ENCODE measurements at places on chromosomes 1 and 21.

- no peak for DNase-seq
These were observed 117.7 kb downstream of the CTH start for GRCh38 chr1:70528590-70529333.

GRCh38 chr1:54839824-54840223, 38.7 kb upstream of the TTC22 start:
- no peak for DNase-seq

GRCh38 chr1:101044749-101045148, 19.2 kb upstream of the DPH5 start:
- DNase-seq = no peak

GRCh38 chr1:221788466-221788865, 46.6 kb upstream of the DUSP10 start:
- no peak for DNase-seq

- peak; percentile 7 for DNase-seq
These were observed 89.8 kb downstream of the DHRS3 start for GRCh38 chr1:12528021-12528852.

- DNase-seq = no peak
These were observed 276.4 kb upstream of the PLXNA2 start for GRCh38 chr1:208520438-208521099.

DNA sequence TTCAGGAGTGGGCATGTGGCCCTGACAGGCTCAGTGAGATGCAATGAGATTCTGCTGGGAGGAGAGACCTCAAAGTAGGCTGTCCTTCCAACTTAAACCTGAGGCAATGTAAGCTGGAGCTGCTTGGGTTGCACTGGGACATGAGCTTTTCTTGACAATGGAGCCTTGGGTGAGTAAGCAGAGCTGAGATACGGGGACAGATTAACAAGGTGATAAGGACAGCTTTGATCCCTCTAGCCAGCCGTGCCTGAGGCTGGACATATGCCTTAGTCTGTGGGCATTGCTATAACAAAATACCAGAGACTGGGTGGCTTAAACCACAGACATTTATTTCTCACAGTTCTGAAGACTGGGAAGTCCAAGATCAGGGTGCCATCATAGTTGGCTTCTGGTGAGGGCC, 18.3 kb upstream of the NGF start:
- no peak for DNase-seq

- no peak for DNase-seq
These were observed 113.7 kb upstream of the PALMD start for GRCh38 chr1:99532276-99532580.

GRCh38 chr1:234526922-234527321, 47.9 kb upstream of the TARBP1 start:
- DNase-seq = no peak

DNA sequence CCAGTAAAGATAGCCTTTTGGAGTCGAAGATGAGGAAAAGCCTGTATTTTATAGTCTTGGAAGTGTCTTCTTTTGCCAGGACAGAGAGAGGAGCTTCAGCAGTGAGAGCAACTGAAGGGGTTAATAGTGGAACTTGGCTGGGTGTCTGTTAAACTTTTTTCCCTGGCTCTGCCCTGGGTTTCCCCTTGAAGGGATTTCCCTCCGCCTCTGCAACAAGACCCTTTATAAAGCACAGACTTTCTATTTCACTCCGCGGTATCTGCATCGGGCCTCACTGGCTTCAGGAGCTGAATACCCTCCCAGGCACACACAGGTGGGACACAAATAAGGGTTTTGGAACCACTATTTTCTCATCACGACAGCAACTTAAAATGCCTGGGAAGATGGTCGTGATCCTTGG, at the start of gene VCAM1:
Gene VCAM1, plus strand, starts transcription at position 253 of the 400 bp plus-strand sequence. Its CDS starts 119 bp downstream, at position 372.
- DNase-seq = no peak

DNA sequence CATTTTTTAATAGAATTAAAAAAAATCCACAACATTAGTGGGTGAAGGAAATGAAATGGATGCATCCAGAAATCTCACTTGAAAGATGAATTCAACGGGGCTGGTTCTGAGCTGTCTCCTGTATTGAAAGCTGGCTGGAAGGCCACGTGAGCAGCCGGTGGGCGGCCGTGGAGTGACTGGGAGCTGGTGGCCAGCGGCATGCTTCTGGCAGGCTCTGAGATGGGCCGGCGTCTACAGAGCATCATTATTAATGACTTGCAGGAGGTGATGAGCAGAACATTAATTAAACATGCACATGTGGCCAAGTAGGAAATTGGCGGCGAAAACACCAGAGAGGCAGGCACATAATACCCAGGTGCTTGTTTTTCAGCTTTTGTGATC, 115.6 kb upstream of the LMO4 start:
- DNase-seq = no peak

DNA sequence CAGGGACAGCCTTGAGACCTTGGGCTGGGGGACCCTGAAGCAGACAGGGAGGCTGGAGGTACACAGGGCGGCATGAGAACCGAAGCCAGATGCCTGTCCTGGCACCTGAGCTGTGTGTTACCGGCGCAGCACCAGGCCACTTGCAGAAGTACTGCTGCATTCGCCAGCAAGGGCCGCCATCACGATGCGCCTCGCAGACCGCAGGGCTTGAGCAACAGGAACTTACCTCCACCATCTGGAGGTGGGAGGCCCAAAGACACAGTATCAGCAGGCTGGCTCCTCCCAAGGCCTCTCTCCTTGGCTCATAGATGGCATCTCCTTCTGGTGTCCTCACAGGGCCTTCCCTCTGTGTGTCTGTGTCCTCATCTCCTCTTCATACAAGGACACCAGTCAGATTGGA, 90.1 kb downstream of the PRDM16 start:
- no peak for DNase-seq

GRCh38 chr1:202944438-202944921, 13.6 kb downstream of the ADIPOR1 start:
- no peak for DNase-seq

GRCh38 chr1:217562229-217562878, 68.5 kb downstream of the GPATCH2 start:
- DNase-seq = no peak

DNA sequence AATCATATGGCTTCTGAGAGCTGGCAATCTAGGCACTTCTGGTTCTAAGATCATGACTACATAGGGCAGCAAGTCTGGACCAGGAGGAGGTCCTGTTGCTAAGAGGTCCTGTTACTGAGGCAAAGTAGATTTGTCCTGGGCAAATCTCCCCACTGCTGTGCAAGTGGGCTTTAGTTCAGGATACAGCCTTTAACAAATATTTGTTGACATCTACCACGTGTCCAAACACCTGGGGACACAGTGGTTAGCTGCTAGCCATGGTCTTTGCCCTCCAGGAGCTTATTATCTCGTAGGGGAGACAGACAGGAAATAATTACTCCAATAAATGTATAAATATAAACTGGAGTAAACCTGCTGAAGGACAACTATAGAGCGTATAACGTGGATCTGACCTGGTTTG, 3.2 kb downstream of the CGN start:
- no peak for DNase-seq

DNA sequence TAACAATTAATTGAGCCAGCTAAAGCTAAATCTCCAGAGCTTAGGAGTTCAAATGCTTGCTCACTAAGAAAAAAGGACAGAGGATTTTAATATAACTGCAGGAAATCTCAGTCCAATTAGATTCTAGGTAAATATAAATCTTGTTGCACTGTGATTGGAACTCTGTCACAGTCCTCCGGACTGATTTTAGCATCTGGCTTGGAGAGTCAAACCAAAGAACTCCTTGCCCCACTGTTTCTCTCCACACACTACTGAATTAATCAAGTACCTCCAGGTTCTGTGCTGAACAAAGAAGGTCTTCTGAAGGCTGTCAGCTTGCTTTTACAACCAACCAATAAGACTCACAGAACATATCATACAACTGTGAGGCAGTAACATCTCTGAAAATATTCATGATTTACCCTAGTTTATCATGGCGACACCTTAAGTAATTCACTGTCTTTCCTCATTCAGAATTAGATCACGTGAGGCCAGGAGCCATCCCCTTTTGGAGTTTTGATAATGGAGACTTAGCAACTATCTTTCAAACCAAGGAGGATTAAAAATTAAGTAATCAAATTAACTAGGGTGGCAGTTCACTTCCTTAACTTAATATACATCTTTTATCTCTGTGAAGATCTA, 176.0 kb downstream of the RERE start:
- DNase-seq = no peak

GRCh38 chr1:65605621-65606020, 185.2 kb downstream of the LEPR start:
- peak; percentile 12 for DNase-seq

DNA sequence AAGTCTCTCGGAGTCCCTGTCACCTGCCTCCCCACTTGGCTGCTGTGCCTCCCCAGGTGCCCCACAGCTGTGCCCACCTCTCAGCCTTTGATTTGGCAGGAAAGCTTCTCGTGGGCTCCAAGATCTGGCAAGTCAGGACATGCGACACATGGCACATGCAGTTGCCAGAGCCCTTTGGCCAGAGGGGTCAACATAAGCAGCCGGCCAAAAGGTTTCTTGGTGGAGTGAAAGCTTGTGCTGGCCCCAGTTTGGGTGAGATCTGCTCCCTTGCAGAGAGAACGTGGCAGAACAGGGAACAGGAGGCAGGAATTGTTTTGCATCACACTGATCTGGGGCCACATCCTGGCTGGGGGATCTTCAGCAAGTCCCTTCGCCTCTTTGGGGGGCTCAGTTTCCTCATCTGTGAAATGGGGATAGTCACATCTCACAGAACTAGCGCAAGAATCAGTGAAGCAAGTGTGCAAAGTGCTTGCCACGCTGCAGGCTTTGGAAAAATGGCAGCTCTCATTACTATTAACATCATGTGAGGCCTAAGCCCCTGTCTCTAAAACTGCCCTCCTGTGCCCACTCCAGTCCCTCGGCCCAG, 232.6 kb downstream of the TRABD2B start:
- DNase-seq = no peak

DNA sequence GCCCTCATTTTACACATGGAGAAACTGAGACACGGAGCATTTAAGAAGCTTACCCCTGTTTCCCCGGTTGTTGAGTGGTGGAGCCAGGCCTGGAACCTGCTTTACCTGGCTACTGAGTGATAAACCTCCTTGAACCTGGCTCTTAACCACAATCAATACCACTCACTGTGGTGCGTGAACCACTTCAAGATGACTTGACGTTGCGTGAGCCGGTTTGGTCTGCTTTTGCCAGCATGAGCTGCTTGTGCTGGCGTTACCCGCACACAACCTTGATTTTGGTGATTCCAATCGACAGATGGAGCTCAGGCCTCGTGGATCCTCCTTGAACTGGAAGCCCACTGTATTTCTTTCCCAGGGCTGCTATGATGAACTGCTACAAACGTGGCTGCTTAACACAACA, 6.1 kb upstream of the TINAGL1 start:
- no peak for DNase-seq

GRCh38 chr1:18919197-18919905, 17.0 kb upstream of the ALDH4A1 start:
- no peak for DNase-seq

- DNase-seq = no peak
These were observed 439.2 kb downstream of the MATN1 start for GRCh38 chr1:30284226-30284625.

Measured in CD14-positive monocyte (primary cell).